ENCODE measurements at places on chromosomes 1 and 21. TPM values are rescaled to one million over a fixed set of nuclear protein-coding genes. Genes with fewer than 3 reads are reported as not detected.
A peak's percentile ranks its signal among the peaks of the same experiment; 100 is the strongest.

DNA sequence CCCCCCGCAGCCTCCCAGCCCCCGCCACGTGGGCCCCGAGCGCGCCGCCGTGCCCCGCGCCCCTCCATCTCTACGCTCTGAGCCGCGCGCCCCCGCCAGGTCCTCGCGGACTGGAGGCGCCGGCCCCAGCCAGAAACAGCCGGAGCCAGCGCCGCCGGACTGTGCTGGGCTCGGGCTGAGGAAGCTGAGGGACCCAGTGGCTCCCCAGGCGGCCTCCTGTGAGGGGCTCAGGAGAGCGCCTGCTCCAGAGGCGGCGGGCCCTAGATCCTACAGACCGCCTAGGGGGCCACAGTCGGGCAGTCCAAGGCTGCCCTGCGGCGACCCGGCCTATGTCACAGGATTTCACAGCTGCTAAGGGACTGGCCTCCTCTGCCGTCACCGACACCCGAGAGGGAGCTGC lies 82.1 kb downstream of the NENF start:
- no peaks in the 10 kb centered on the region for H3K4me1 ChIP-seq
- H3K27me3 ChIP-seq = peaks cover 15% of the 10 kb centered on the region
- H3K4me3 ChIP-seq = no peak overlapping the region
- DNase-seq = no peak

- no peak overlapping the region for H3K27ac ChIP-seq
- H3K36me3 ChIP-seq = no peaks in the 10 kb centered on the region
- no peak overlapping the region for H3K4me3 ChIP-seq
- no peaks in the 10 kb centered on the region for H3K27me3 ChIP-seq
Observed at GRCh38 chr1:107357376-107357775, 216.5 kb downstream of the NTNG1 start.

GRCh38 chr1:94560333-94560732 lies 18.8 kb upstream of the F3 start:
- DNase-seq = no peak
- H3K4me1 ChIP-seq = no peaks in the 10 kb centered on the region
- no peaks in the 10 kb centered on the region for H3K27me3 ChIP-seq
- no peaks in the 10 kb centered on the region for H3K36me3 ChIP-seq

DNA sequence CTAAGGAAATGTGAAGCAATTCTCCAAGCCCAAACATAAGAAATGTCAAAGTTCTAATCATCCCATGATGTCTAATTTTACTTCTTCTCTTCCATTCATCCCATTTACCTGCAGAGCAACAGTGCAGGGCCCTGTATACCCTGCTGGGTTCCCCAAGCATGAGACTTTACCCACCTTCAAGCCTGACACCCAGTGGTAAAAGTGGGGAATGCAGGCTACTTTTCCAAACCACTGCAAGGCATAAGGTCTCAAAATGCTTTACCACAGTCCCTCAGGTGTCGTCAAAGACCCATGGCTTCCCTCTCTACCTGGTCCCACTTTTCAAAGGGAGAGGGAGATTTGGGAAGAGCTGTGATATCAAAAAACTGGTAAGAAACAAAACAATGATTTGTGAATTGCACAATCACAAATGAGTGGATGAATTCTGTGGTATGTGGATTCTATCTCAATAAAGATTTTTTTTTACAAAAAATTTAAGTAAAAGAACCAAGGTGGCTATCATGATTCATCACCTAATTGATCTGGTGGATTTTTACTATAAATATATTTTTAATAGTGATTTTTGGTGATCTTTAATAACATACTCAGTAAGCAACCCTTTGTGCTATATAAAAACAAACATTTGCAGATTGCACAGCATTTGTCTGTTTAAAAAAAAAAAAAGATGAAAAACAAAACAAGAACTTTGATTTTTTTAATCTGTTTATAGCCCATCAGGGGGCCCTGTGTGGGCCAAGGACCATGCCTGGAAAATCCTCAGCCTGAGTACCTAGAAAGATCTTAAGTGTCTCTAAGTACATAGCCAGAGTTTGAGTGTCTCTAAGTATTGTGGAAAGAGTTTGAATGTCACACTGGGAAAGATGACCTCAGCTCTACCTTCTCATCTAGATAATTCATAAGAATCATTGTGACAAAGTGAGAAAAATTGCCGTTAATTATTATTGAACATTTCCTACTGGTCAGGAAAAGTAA lies 73.1 kb upstream of the GJB5 start:
- H3K27ac ChIP-seq = no peak overlapping the region
- no peak overlapping the region for H3K4me3 ChIP-seq
- H3K27me3 ChIP-seq = no peaks in the 10 kb centered on the region
- DNase-seq = peak; percentile 48
- no peaks in the 10 kb centered on the region for H3K36me3 ChIP-seq

DNA sequence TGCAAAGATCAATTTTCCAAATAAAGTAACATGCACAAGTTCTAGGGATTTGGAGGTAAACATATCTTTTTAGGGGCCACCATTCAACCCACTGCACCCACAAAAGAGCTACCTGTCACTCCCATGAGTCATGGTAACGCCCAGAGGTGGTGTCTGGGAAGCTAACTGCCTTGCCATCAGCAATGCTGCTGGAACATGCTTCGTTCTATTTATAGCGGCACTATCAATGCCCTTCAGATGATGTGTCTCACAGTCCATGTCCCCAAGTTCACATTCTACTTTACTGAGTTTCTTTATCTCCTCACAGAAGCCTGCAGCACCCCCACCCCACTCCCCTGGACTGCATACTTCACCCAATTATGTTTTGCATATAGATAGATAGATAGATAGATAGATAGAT lies 95.4 kb downstream of the LPAR3 start:
- no peak overlapping the region for H3K4me3 ChIP-seq
- no peaks in the 10 kb centered on the region for H3K36me3 ChIP-seq
- H3K27ac ChIP-seq = no peak overlapping the region
- peaks cover 7% of the 10 kb centered on the region for H3K4me1 ChIP-seq
- no peaks in the 10 kb centered on the region for H3K27me3 ChIP-seq
- DNase-seq = peak; percentile 16

GRCh38 chr1:199857108-199857507 lies 170.4 kb upstream of the NR5A2 start:
- no peak overlapping the region for H3K4me3 ChIP-seq
- H3K27ac ChIP-seq = no peak overlapping the region
- no peaks in the 10 kb centered on the region for H3K36me3 ChIP-seq
- DNase-seq = no peak

- H3K4me3 ChIP-seq = no peak overlapping the region
- no peak for DNase-seq
- no peak overlapping the region for H3K27ac ChIP-seq
- H3K27me3 ChIP-seq = no peaks in the 10 kb centered on the region
- H3K4me1 ChIP-seq = no peaks in the 10 kb centered on the region
Observed at GRCh38 chr1:109628540-109629321, 9.1 kb downstream of the AMPD2 start.

GRCh38 chr1:162878000-162878596 lies 17.1 kb upstream of the CCDC190 start:
- H3K4me3 ChIP-seq = no peak overlapping the region
- H3K27ac ChIP-seq = no peak overlapping the region

- H3K4me3 ChIP-seq = no peak overlapping the region
- H3K36me3 ChIP-seq = peaks cover 14% of the 10 kb centered on the region
- no peak overlapping the region for H3K27ac ChIP-seq
- no peak for DNase-seq
- H3K27me3 ChIP-seq = no peaks in the 10 kb centered on the region
Observed at GRCh38 chr1:3401585-3402257, 52.7 kb upstream of the ARHGEF16 start.

GRCh38 chr1:179816196-179816960 lies 61.2 kb downstream of the TOR1AIP2 start:
- no peaks in the 10 kb centered on the region for H3K4me1 ChIP-seq
- no peak overlapping the region for H3K4me3 ChIP-seq
- H3K36me3 ChIP-seq = no peaks in the 10 kb centered on the region

DNA sequence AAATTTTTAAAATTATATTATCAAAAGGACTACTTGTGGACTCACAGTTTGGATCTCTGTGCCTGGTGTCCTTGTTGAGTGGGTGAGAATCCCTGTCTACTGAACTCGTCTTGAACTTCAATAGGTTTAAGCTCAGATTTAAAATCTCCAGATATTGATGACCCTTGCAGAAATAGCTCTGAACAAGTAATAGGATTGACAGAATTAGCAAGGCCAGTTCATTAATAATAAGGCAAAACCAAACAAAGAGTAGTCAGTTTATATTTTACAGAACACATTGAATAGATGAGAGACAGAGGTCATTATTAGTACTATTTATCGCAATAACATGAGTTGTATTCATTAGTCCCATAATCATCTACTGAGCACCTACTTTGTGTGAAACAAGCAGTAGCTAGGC lies at the start of gene PDC:
PDC (minus strand) TSS at position 101 of the 400 bp plus-strand sequence. CDS start 11,655 bp downstream, outside the sequence.
- peaks cover 4% of the 10 kb centered on the region for H3K4me1 ChIP-seq
- no peak for DNase-seq
- H3K27me3 ChIP-seq = no peaks in the 10 kb centered on the region
- no peaks in the 10 kb centered on the region for H3K36me3 ChIP-seq

DNA sequence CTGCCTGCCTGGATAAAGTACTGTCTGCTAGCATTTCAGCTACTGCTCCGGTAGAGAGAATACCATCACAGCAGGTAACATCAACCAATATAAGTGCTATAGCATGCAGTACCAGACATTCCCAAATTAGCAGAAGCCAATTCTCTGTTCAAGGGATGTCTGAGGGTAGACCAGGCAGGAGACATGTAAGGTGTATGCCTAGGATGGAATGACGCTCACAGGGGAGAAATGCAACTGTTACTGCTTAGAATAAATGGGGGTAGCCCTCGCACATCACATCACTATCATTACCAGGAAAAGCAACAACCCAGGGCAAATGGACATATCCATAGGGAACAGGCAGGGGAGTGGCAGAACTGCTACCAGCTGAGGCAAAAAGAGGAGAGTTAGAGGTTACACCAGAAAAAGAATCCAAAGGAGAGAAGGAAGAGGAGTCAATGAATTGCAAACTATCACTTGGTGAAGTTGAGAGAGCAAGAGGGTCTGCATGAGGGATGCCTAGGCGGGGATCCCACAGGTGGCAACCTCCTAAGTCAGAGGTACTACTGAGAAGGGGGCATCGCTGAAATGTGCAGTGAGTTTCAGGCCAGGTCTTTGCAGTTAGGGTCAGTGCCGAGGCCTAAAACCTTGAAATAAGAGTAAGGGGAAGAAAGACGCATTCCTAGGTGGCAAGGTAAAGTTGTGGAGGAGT lies 1.1 kb downstream of the UBE2Q1 start:
- no peak for DNase-seq
- peak overlapping the region; percentile 63 for H3K4me3 ChIP-seq
- no peaks in the 10 kb centered on the region for H3K27me3 ChIP-seq
- peaks cover 20% of the 10 kb centered on the region for H3K4me1 ChIP-seq
- H3K36me3 ChIP-seq = peaks cover 33% of the 10 kb centered on the region

DNA sequence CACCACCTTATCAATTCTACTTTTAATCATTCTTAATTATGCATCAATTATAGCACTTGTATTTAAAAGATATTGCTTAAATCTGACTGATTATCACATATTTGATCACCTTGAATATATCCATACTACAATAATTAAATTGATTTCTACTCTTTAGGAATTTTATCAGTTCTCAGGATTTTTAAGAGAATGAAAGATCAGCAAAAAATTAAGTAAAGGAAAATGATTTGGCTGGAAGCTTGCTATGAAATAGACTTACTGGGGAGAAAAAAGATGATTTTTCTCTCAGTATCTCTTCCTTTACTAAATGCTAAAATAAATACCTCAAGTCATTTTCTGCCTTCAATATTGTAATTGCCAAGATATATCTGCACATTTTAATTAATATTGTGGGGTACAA lies 848.6 kb downstream of the LTN1 start:
- no peak overlapping the region for H3K27ac ChIP-seq
- H3K36me3 ChIP-seq = no peaks in the 10 kb centered on the region
- no peaks in the 10 kb centered on the region for H3K27me3 ChIP-seq
- no peak for DNase-seq
- no peak overlapping the region for H3K4me3 ChIP-seq

DNA sequence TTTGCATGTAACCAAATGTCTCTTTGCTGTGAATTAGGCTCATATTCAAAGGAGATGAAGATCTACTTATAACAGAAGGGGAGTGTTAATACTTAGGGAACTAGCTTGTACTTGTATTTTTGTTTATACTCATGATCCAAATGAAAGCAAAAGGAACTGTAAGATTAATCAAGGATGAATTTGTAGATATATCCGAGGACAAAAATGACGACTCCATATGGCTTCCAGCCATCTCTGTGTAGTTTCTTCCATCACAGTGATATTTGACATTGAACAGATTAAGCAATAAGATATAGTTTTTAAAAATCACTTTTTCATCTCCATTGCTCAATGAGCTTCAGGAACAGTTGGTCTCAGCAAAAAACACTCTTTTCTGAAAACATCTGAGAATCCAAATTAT lies 257.4 kb upstream of the CAMK1G start:
- H3K27ac ChIP-seq = no peak overlapping the region
- no peaks in the 10 kb centered on the region for H3K27me3 ChIP-seq
- no peaks in the 10 kb centered on the region for H3K4me1 ChIP-seq
- no peaks in the 10 kb centered on the region for H3K36me3 ChIP-seq
- no peak for DNase-seq

DNA sequence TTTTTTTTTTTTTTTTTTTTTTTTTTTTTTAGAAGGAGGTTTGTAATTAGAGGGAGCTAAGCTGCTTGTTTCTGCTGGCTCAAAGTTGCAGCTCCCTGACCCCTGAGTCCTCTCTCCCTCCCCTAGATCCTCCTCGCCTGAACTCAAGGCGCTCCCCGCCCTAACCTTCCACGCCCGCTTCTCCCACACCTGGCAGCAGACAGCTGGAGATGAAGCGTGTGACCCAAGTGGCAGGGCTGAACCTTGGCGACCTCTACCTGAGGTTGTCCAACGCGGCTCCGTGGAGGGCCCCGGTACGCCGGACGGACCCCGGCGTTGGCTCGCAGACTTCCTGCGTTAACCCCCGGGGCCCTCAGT lies 795 bp downstream of the NGF start:
- H3K27me3 ChIP-seq = peaks cover 35% of the 10 kb centered on the region
- H3K27ac ChIP-seq = no peak overlapping the region
- DNase-seq = no peak
- H3K36me3 ChIP-seq = no peaks in the 10 kb centered on the region

PTAFR gene
- 0.07 TPM for total RNA-seq

OVAAL gene
- 1.1 TPM for total RNA-seq

LCE3E gene
- not detected for total RNA-seq

NFASC gene
- 0.63 TPM for total RNA-seq

SPAG17 gene
- 0.78 TPM for total RNA-seq

GPR52 gene
- 1.9 TPM for total RNA-seq

RSPO1 gene
- total RNA-seq = 0.71 TPM

CRNN gene
- total RNA-seq = not detected

SH2D2A gene
- total RNA-seq = 3.8 TPM

UMODL1 gene
- total RNA-seq = not detected

SLC44A3 gene
- 3.2 TPM for total RNA-seq

KLHDC7A gene
- not detected for total RNA-seq

LMOD1 gene
- total RNA-seq = 75.6 TPM

DDR2 gene
- 1.4 TPM for total RNA-seq

Measured in cardiac muscle cell (in vitro differentiated cells and primary cell).